ENCODE measurements at places on chromosomes 12 and 14.

GRCh38 chr14:51597261-51598001 is 54.3 kb upstream of the FRMD6 start:
- peak; percentile 93 for DNase-seq

DNA sequence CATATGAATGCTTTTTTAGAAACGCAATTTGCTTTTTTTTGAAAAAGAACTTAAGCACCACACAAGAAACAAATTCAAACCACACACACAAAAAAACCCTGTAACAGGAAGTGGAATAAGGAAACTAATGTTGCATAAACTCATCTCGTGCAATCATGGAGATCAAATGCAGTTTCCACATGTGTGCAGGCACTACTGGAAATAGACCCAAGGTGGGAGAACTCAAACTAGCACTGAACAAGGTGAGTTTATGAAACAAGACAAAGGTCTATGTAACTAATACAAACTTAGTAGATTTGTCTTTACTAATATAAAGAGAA is 17.5 kb downstream of the NIN start:
- peak; percentile 52 for DNase-seq

DNA sequence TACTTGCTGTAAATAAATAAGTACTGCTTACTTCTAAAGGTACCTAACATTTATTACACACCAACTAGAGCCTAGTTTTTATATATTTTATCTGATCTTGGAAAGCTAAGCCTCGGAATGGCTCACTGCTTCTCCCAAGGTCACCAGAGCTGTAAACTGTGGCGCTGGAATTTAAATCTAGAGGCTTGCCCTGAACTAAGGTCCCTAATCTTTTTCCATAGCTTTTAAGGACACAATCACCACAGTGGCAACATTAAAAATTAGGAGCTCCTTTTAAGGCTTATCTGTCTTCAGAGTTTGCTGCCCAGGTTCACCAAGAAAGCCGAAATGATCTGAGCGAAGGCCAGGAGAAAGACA is 670 bp downstream of the CCNB1IP1 start:
- DNase-seq, result peak; percentile 9

DNA sequence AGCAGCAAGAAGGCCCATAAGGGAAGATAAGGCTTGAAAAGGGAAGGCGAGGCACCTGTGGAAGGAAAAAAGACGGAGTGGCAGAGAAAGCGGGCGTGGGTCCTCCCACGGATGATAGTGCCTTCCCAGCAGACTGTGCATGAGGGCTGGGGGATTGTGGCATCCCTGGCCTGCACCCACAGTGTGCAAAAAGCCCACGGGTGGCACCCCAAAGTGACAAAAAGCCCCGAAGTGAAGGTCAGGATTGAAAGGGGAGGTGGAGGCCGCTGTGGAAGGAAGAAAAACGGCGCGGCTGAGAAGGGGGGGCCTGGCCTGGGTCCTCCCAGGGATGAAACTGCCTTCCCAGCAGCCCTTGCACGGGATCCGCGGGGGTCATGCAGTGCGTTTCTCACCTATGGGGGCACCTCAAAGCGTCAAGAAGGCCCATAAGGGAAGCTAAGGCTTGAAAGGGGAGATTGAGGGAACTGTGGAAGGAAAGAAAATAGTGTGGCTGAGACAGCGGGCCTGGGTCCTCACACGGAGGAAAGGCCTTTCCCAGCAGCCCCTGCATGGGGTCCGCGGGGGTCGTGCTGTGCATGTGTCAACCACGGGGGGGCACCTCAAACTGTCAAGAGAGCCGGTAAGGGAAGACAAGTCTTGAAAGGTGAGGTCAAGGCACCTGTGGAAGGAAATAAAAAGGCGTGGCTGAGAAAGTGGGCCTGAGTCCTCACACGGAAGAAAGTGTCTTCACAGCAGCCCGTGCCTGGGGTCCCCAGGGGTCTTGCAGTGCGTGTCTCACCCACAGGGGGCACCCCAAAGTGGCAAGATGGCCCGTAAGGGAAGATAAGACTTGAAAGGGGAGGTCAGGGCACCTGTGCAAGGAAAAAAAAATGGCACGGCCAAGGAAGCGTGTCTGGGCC is 274.1 kb downstream of the ALG10 start:
- DNase-seq, result no peak

GRCh38 chr12:66196806-66197205 is 7.8 kb downstream of the IRAK3 start:
- no peak for DNase-seq

- no peak for DNase-seq
Measured at GRCh38 chr12:109706747-109707469, 6.7 kb upstream of the FAM222A start.

DNA sequence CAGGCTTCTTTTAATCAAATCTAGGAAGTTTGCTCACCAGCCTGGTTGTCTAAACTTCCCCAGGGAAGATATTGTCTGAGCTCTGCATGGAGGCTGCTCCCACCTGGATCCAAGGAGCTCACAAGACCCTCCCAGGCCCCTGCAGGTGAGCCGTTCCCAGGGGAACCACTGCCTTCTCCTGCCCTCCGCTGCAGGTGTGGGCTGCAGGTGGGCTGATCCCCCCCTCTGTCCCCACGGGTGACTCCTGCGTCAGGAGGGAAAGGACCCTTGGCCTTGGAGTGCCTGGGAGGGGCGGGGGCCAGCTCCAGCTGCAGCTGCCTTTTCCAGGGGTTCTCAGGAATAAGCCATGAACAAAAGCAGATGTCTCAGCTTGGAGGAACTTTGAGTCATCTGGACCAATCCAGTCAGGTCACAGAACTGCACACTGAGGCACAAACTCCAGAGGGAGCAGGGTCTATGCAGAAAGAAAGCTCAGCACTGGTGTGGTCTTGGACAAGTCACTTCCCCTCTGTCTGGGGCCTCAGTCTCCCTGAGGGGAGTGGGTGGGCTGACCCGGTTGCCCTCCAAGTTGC is 246.6 kb upstream of the RTL1 start:
- no peak for DNase-seq

GRCh38 chr12:109493090-109493489 is 15.7 kb downstream of the UBE3B start:
- no peak for DNase-seq

- DNase-seq, result no peak
Measured at GRCh38 chr12:9319842-9320173, 111.6 kb upstream of the PZP start.

GRCh38 chr12:75579552-75579951 is 68.1 kb upstream of the KRR1 start:
- DNase-seq, result no peak

GRCh38 chr14:90699016-90699415 is 117.2 kb downstream of the TTC7B start:
- no peak for DNase-seq

GRCh38 chr12:65403188-65403587 is 124.7 kb downstream of the MSRB3 start:
- no peak for DNase-seq

- no peak for DNase-seq
Measured at GRCh38 chr14:63793376-63793775, 59.4 kb upstream of the SYNE2 start.

GRCh38 chr12:1934831-1935230 is 16.4 kb upstream of the CACNA2D4 start:
- DNase-seq, result no peak

GRCh38 chr12:6345319-6346091 is 3.6 kb upstream of the TNFRSF1A start:
- DNase-seq, result peak; percentile 88

- DNase-seq, result peak; percentile 10
Measured at GRCh38 chr12:9870286-9870866, 1.2 kb upstream of the CLEC2B start.

DNA sequence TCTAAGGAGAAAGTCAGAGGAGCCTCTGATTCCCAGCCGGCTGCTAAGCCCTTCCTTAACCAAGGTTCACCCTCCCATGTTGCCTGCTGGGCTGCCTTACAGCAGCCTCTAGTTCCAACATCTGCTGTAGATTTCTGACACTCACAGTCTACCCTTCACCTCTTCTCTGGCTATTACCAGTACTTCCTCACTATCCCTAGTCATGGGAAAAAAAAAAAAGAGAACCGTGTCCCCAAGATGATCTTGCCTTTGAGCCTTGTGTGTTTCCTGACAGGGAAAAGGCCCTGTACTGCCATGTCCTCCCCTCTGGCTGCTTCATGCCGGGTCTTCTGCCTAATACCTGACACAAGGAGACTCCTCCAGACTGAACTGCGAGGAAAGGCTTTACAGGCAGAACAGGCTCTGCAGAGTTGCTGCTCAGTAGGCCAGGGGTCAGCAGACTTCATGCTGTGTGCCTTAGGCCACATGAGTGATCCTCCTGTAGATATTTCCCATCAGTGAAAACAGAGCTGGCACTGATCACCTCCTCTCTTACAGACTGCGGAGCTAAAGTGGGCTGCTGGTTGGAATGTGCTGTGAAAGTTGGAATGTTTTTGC is 46.8 kb downstream of the PRKCH start:
- DNase-seq, result no peak

DNA sequence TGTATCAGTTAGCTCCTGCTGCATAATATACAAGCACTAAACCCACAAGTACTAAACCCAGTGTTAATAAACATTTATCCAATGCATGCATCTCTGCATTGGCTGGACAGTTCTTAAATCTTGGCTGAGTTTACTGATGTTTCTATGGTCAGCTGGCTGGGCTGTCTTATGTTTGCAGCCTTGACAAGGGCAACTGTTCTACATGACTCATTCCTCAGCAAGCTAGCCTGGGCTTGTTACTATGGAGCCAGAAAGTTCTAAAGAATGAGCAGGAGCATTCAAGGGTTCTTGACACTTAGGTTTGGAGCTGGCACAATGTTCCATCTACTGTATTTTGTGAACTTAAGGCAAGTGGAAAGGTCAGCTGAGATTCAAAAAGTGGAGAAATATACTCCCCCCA is 199.1 kb downstream of the GLT1D1 start:
- DNase-seq, result no peak

DNA sequence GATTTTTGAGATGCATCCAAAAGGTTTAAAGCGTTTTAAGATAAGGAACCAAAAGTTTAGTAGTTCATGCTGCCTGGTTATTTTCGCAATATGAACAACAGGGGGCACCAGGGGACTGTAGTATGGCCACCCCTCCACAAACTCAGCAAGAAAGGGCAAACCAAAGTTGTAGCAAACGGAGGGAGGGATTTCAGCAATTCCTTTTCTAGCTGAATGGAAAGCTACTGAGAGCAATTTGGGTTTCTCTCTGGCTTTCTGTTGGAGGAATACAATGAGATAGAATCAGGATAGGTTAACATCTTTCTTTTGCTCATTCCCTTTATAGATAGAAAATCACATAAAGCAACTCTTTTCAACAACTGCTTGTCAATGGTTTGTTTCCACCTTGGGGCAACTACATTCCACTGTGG is 62.5 kb downstream of the DRAM1 start:
- DNase-seq, result peak; percentile 84

GRCh38 chr12:64946132-64946829 is 121.8 kb downstream of the TBC1D30 start:
- no peak for DNase-seq

DNA sequence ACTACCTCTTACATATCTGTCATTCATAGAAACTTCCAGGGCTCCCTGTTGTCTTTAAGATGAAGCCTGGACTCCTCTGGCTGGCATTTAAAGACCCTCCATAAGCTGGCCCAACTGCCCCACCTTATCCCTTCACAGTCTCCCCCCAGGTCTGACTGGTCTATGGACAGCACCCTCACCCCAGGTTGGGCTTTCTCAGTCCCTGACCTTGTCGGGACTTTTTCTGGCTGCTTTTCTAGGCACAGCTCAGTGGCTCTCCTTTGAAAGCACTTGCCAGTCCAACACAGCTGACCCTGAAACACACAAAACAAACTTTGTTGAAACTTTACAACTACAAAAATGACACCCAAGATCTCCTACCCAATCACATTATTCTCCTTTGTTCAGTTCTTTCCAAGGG is 13.9 kb upstream of the MYH7 start:
- no peak for DNase-seq

DNA sequence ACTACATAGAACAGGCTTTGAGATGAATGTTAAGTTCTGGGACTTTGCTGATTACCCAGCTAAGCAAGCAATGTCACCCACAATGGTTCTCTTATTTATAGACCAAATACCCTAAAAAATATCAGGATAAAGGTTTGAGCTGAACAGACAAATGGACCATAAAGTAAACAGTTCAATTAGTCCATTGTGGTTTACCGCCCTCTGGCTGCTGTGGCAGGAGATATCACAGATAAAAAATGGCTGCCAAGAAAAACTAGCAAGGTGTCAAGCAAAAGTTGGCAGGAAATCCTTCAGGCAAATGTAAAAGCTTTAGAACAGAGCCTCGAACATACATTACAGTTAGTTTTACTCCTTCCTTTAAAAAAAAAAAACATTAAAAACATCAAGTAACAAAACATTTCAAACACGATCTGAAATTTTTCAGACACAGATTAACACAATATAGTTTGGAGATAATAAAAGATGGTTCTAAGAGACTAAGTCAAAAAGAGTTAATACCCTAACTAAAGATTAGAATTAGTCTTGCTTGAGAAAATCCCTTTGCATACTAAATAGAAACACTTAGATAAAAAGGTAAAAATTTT is 41.3 kb downstream of the MED13L start:
- peak; percentile 48 for DNase-seq

DNA sequence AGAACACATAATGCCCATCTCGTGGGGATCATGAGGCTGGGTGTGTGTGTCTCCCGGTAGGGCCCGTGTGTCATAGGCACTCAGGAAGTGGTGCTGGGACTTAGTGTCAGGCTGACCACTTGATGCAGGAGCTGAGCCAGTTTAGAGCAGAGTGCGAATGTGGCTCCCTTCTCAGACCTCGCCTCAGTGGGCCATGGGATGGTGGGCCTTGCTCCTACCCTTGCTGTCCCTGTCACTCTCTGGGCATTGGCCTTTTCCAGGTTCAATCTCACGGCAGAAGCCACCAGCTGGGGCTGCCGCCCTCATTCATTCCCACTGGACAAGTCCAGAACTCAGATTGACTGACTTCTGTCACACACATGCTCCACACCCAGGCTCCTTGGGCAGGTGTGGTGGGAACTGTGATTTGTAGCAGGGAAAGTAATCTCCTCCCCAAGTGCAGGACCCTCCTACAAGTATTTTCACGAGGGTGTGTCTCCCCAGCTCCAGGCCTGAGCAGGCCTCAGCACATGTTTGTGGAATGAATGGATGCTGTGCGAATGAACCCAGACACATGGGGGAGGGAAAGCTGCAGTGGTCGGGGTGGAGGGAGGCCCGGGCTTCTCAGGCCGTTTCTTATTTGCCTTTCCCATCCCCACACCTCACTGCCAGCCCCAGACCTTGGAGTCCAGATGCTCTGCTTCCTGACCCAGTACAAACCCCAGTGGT is 54.9 kb downstream of the BEGAIN start:
- peak; percentile 17 for DNase-seq

GRCh38 chr12:20268121-20268732 is 100.1 kb upstream of the PDE3A start:
- no peak for DNase-seq

GRCh38 chr14:88682495-88683114 is 110.1 kb downstream of the EML5 start:
- no peak for DNase-seq

GRCh38 chr12:120688527-120689071 is 1.6 kb downstream of the MLEC start:
- DNase-seq, result peak; percentile 29

GRCh38 chr14:74856366-74856765 is 19.6 kb downstream of the PROX2 start:
- no peak for DNase-seq

GRCh38 chr12:41509271-41510055 is 321.3 kb downstream of the PDZRN4 start:
- no peak for DNase-seq

Measured in AG10803 (cell line).